LoVo (cell line): ENCODE measurements at places on chromosomes 13 and 19.

DNA sequence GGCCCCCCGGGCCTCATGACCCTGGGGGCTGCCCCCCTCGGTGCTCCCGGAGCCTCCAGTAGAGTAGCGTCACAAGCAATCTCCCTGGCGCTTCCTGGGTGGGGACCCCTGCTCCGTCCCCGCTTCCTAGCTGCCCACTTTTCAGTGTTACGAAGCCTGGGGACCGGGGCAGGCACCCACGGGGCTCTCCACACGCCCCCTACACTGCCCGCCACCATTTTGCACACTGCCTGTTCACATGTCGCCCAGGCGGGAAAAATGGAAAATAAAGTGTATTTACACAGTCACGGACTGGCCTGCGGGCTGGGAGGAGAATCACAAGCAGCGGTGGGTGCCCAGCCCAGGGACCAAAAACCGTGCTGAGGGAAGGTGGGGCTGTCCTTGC lies 9.5 kb downstream of the PRR36 start:
- DNase-seq: no peak

DNA sequence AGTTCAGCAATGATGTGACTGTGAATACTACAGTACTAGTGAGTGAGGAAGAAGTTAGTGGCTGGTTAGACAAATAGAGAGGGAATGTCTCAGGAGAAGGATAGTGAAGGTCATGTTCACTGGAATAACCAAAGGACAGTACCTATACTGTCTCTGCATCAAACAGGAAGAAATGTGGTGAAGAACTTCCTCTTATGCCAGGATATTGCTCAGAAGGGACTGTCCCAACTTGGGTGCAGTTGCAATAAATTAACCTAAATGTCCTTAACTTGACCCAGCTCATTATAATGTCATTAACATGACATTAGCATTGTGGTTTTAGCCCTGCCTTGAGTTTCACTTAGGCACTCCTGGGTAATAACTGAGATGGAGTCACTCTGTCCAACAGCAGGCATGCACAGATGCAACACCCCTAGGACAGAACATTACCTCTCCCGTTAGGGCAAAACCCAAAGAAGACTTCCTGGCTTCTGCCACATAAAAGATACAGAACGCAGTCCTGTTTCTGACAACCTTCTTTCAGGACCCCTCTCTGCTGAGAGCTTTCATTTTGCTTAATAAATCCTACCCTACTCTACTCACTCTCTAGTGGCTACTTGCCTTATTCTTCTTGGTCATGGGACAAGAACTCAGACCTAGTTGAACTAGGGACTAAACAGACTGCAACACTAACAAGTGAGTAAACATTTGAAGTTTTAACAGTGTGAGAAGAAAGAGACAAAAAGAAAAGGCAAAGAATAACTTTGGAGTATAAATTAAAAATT lies 1591.6 kb upstream of the MIR17HG start:
- no peak for DNase-seq

- no peak for DNase-seq
These were observed 12.5 kb upstream of the ZNF675 start for GRCh38 chr19:23699521-23699860.

DNA sequence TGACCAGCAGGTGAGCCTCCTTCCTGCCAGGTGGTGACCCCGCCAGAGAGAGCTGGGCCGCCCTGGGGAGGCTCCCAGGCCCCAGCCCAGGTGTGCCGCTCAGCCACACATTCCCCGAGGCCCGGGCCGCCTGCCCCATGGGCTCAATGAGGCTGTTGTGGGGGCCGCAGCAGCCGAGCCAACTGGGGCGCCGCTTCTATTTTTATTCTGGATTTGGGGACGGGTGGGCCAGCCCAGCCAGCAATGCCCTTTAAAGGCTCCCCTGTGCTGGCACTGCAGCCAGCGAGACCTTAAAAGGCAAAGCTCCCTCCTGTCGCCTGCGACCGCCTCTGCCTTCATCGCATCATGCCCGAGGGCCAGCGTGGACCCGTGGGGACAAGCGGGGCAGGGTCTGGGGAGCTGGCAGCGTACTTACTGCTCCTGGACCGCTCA lies 17.7 kb upstream of the CRTC1 start:
- DNase-seq: no peak

- no peak for DNase-seq
These were observed 102.8 kb downstream of the KATNAL1 start for GRCh38 chr13:30204564-30204963.
